ENCODE measurements at places on chromosomes 7 and 10.

- DNase-seq = no peak
Observed at GRCh38 chr7:2012981-2013380, 219.8 kb downstream of the MAD1L1 start.

GRCh38 chr7:17660116-17660515 is 280.2 kb downstream of the SNX13 start:
- DNase-seq = no peak

GRCh38 chr7:158285383-158285770 is 302.2 kb downstream of the PTPRN2 start:
- DNase-seq = no peak

GRCh38 chr10:97898429-97898828 is 48.8 kb downstream of the GOLGA7B start:
- DNase-seq = no peak

GRCh38 chr10:4067531-4067930 is 282.5 kb upstream of the KLF6 start:
- no peak for DNase-seq

DNA sequence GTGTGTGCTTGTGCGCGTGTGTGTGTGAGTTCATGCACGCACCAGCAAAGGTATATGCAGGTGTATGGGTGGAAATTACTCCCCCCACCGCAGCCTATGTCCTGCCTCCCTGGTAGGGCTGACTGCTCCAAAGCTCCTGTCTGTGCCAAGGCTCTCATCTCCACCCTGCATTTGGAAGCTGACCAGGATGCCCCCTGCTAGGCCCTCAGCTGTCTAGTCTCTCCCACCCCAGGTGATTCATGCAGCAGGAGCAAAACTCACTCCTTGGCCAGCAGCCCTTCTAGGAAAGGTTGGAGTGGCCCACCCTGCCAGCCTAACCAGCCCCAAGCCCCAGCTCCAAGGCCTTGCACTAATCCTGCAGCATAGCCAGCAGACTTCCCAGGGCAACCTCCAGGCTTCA is 148.4 kb downstream of the GRID1 start:
- DNase-seq = no peak

- DNase-seq = no peak
Observed at GRCh38 chr7:84073186-84073875, 121.3 kb downstream of the SEMA3A start.

- DNase-seq = no peak
Observed at GRCh38 chr10:74913377-74913979, 87.1 kb downstream of the KAT6B start.

DNA sequence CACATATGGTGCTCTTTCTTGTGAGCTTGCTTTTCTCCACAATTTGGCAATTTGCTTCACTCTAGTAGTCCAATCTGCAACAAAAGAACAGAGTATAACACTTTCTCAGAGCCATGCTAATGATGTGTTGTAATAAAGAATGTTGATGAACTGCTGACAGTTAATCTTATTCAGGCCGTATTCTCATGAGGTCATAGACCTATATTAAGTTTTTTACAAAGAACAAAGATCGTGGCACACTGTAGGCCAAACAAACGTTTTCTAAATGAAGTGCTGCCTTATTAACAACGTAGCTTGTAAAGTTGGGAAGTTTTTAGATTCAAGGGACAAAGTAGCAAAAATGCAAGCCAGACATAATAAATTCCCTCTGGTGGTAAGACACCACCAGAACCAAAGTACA is 160.1 kb downstream of the GALNT11 start:
- DNase-seq = no peak

GRCh38 chr10:329361-330099 is 194.3 kb downstream of the ZMYND11 start:
- DNase-seq = no peak

DNA sequence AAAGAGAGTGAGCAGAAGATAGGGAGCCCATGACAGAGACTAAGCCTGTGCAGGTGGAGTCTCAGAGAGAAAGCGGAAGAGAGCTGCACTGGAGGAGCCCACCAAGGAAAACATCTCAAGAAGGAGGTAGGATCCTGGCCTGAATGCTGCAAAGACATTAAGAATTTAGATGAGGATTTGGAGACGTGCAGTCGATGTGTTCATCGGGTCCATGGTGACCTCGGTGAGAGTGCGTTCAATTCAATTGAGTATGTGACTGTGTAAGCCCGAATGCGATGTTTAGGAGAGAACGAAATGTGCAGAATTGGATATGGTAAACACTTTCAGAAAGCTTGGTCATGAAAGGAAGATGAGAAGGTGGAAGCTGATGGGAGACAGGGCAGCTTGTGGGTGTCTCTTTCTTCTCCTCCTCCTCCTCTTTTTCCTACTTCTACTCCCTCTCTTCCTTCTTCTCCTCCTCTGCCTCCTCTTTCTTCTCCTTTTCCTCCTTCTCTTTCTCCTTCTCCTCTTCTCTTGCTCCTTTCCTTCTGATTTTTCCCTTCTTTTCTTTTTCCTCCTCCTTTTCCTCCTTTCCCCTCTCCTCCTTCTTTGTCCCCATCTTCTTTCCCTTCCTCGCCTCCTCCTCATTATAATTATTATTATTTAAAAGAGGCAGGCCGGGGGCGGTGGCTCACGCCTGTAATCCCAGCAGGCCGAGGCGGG is 276.0 kb downstream of the RPS24 start:
- no peak for DNase-seq

GRCh38 chr10:62512732-62513475 is 138.7 kb downstream of the ZNF365 start:
- DNase-seq = no peak

- DNase-seq = no peak
Observed at GRCh38 chr10:96488161-96488935, 25.4 kb downstream of the TLL2 start.

DNA sequence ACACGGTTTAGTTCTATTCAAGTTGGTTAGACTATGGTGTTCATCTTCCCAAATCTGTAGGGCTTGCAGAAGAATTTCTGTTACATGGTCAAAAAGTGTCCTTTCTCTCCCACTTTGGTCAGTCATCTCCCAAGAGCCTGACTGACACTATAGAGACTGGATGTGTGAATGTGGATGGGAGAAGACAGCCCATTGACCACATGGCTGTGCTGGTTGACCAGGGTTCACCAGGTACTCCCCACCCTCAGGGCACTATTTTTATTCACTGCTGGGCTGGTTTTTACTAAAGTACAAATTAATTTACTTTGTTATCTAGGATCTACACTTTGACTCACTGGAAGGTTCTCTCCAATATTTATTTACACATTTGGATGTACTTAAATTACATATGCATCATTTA is 2.3 kb downstream of the ZNF804B start:
- DNase-seq = no peak

GRCh38 chr10:122503012-122503411 is 41.7 kb downstream of the HTRA1 start:
- no peak for DNase-seq

- no peak for DNase-seq
Observed at GRCh38 chr7:89772276-89772675, 382.0 kb upstream of the STEAP1 start.

DNA sequence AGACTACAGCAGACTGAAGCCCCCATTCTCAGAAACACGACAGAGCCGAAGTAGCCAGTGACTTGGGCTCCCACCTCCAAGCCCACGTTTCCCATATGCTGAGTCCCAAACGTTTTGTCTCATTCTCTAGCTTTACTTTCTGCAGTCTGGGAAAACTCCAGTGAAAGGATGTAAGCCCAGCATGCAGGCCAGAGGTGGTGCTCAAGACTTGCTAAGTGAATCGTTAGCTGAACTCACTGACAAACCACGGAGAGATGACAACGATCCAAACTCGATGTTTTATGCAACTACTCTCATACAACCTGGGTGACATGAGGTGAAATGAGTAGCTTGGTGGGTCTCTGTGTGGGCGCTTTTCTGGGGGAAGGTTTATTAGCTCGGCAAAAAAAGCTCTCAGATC is 731.8 kb downstream of the SUGCT start:
- DNase-seq = no peak

DNA sequence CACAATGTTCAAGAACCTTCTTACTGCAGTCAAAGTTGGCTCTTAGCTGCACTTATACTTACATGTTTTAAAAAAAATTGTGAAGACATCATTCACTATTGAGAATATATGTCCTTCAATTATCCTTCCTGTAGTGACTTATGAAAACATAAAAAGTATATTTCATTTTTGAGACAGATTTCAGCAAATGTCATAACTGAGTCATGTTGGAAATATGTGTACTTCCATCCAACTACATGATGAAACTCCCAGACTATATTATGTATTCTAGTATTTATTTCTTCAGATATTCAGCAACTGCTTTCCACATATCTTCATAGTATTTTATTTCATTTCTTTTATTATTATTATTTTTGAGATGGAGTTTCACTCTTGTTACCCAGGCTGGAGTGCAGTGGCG is 160.2 kb downstream of the ARHGAP12 start:
- no peak for DNase-seq

DNA sequence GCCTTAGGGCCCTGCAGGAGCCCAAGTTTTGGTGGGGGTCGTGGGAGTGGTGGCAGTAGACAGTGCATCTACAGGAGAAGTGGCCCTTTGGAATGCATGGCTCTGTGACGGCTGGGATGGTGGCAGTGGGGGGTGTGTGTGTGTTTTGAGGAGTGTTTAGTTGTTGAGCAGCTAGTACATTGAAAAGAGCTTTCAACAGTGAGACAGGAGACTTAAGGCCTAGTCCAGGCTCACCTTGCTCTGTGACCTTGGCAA is 27.1 kb downstream of the ZNF775 start:
- no peak for DNase-seq

DNA sequence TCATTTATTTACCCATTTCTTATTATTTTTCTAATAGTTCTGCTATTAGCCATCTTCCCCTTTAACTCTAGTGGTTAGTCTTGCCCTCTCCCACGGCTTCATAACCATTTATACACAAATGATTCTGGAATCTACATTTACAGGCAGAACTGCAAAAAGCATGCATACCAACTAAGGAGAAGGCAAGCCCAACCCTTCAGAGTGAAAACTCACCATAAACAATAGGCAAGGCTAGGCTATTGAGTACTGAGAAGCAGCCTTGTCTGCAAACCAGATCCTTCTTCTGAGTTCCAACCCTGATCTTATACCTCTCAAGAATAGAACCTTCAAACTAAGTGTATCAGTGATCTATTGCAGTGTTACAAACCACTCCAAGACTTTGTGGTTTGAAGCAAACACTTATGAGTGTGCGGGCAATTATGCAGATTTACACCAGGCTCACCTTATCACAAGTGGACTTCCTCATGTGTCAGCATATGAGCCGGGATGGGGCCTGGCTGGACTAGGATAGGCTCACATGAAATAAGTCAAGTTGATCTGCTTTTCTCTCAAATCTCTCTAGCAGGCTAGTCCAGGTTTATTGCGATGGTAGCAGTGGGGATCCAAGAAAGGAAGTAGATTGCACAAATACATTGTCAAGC is 896.9 kb upstream of the PHF14 start:
- no peak for DNase-seq

GRCh38 chr10:12784646-12785045 is 216.9 kb downstream of the CCDC3 start:
- DNase-seq = no peak

- no peak for DNase-seq
Observed at GRCh38 chr10:11864727-11865126, 41.6 kb downstream of the PROSER2 start.

DNA sequence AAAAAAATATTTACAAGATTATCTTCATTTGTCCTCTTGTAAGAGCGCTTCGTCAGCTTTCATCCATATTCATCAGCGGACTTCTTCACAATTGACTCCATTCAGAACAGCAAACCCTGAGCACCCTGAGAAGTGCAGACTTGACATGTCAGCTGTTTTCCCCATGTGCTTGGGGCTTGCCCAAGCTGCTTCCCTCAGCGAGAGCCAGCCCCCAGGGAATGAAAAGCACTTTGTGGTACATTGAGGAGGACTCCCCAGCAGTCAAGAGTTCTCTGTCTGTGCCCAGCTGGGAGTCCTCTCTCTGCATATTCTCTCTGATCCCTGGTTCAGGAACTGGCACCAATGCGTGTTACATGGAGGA is 22.7 kb downstream of the HKDC1 start:
- DNase-seq = no peak

DNA sequence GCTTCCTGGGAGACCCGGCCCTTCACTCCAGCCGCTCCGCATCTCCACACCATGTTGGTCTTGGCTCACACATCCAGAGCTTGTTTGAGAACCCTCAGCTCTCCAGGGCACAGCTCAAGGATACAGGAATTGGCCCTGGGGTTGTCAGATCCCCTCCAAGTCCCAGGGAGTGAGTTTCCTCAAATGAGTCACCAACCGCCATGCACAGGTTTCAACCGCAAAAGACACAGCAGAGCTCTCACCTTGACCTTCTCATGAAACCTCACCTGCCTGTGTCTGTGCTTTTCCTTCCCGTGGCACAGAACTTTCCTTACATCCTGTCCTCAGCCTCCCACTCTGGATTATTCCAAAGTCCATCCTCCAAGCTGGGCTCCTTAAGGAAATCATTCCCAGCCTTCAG is 20.6 kb downstream of the AZGP1 start:
- peak; percentile 9 for DNase-seq

DNA sequence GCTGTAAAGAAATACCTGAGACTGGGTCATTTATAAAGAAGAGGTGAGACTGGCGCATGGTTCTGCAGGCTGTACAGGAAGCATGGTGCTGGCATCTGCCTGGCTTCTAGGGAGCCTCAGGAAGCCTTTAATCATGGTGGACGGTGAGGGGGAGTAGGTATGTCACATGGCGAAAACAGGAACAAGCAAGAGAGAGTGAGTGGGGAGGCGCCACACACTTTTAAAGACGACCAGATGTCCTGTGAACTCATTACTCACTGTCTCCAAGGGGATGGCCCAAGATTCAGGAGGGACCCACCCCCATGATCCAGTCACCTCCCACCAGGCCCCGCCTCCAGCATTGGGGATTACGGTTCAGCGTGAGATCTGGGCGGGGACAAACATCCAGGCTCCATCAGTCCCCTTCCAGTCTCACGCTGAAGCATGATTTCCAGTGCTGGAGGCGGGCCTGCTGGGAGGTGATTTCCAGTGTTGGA is 3.2 kb downstream of the ZNF316 start:
- no peak for DNase-seq

DNA sequence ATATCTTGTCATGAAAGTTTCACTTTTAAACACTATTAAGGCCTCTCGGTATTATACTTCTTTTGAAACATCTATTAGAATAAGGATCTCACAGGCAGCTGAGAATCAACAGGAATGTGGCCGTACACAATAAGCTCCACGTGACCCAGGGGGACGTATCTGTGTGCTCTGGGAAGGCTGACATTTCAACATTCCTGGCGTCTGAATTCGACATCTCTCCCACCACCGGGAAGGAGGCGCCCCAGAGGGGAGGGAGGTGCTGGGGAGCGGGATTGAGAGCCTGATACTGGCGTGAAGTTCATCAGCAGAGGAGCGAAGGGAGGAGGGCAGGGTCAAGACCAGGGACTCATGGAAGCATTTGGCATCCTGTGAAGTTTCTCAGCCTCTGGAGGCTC is 401.3 kb downstream of the DNAJB6 start:
- no peak for DNase-seq

All from T-helper 2 cell (primary cell).